ENCODE measurements at places on chromosomes 7 and 10.

- no peak for DNase-seq
Measured at GRCh38 chr10:36177071-36177470, 535.0 kb upstream of the FZD8 start.

DNA sequence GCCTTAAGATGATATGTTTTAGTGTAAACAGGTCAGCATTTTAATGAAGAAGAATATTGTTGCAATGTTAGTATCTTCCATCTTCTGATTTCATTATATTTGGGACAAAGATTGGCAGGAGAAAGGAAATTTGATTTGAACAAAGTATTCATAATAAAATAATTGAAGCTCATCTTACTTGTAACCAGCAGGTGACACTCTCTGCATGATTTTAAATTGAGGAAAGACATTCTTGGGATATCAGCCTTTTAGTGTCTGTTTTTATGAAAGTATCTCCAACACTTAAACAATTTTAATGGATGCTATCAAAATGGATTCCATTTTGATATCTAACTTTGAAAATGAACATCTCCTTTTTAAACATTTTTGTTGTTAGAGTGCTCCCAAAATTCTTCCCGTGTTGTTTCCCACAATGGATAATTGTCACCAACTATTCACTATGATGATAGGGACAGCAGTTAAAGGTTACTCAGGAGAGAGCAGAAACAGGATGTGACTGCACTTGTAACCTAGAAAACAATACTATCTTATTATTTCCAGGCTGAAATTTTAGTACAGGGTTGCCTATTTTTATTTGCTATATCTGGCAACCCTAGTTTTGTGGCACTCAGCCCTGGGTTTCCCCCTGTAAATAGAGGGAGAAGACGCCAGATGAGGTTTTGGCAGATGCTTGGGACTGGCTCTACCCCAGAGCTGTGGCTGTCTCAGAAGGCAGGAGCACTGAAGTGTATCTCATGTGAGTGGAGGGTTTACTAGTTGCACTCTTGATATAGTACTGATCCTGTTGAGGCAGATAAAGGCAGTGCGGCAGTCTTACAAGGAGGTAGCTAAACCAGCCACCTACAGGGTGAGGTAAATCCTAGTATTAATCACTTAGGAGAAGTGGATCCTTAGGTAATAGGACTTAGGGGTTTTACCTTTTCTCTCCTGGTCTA is 31.0 kb upstream of the ABCB4 start:
- DNase-seq: no peak

DNA sequence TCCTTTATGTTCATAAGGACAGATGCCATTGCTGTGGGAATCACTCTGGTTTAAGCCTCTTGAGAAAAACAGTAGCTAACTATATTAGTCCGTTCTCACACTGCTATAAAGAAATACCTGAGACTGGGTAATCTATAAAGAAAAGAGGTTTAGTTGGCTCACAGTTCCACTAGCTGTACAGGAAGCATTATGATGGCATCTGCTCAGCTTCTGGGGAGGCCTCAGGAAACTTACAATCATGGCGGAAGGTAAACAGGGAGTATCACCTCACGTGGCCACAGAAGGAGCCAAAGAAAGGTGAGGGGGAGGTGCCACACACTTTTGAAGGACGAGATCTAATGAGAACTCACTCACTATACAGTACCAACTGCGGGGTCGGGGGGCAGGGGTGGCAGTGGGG is 2.9 kb upstream of the CAV2 start:
- DNase-seq: no peak

- DNase-seq: no peak
Measured at GRCh38 chr10:70461397-70462348, 16.9 kb upstream of the PALD1 start.

- DNase-seq: no peak
Measured at GRCh38 chr7:76165106-76165972, 36.4 kb upstream of the SRRM3 start.
